ENCODE measurements at places on chromosomes 3 and 15.
A peak's percentile ranks its signal among the peaks of the same experiment; 100 is the strongest.

- no peak for DNase-seq
Observed at GRCh38 chr3:128524374-128525299, 31.6 kb upstream of the GATA2 start.

DNA sequence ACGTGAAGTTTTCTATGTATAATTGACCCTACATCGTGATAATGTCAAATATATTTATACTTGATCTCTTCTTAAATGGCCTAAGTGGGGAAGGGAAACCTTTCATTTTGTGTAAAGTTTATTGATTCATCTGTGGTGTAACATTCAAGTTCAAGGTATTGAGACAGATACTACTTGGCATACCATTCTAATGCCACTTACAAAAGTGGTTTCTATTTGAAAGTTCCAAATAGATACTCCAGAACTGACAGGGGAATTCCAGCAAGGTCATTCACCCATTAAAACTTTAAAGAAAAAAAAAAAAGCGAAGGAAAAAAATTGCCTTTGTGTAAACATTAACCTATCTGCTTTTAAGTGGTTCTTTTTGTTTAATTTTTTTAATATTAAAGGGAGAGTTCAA, 45.3 kb upstream of the MAP3K13 start:
- no peak for DNase-seq

DNA sequence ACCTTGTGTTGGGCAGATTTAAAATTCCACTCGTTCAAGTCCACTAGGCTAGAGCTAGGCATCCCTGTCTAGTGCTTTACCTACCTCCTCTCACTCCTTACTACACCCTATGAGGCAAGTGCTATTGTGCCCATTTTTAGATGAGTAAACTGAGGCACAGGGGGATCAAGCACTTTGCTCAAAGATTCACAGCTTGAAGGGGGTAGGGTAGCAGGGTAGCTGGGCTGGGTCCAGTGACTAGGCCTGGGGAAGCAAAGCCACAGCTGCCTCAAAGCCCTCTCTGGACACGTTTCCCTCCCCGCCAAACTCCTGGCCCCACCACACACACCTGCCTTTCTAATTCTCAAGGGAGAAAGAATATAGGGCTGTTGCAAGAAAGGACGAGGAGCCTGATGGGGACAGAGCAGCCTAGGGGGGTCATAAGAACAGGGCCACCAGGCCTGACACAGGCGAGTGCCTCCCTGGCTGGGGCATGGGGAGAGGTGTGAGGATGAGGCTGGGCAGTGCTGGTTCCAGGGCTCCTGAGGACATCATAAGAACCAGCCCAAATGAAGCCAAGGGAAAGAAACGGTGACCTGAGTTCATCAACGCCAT, 34.8 kb upstream of the SFMBT1 start:
- DNase-seq, result no peak

DNA sequence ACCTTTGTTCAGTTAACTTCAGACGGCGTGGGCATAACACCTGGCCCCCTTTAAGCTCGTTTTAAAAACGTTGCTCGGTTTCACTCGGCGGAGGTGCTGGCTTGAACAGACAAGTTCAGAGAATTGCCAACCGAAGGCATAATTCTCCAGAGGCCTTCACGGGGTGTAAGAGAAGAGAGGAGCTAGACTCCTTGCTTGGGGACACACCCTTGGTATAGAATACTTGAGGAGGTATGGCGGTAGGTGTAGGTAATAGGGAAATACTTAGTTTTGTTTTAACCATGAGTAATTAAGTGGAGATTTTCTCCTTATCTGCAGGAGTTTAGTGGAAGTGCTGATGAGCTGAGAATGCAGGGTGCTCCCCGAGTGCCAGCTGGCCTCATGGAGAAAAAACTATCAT, 921 bp downstream of the FBXL2 start:
- DNase-seq, result no peak

DNA sequence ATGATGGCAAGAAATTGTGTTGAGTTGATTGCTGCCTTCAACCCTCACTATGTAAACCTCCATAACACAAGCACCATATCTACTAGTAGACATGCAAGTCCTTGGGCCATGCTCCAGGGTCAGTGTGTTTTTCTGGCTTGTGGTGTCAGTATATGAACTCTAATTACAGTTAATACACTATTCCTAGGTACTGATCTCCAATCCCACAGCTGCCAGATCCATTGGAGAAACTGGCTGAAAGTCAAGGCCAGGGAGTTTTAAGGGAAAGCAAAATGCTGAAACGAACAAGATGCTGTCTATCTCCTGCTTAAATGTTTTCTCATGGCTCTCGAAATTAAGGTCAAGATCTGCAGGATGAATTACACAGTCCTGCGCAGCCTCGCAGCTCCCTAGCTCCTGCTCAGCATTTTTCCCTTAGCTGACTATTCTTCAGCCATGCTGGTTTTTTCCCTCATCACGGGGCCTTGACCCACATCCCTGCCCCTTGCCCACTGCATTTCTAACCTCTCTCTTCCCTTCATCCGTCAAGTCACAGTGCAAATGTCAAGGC, 425.0 kb upstream of the ADAMTS9 start:
- no peak for DNase-seq

DNA sequence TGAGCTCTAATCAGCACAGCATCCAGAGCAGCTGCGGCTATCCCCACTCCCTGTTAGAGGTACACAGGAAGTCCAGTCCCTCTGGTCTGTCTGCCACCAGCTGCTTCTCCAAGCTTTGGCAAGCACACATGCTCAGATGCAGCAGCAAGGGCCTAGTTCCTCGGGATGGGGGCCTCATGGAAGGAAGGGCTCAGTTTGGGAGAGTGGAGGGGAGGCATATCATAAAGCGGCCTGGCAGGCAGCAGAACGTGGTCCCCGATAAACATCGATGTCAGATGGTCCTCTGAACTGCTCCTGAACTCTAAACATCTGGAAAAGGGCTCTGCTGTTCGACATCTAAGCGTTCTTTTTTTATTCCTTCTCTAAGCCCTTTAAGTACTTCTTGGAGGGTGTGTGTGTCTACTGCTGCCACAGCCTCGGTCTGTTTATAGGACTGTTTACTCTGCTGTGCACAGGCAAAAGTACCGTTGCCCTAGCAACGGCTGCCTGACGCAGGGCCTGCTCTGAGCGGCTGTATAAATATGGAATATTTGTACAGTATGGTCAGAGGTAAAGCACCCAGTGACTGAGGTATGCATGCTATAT, 74.6 kb downstream of the PRICKLE2 start:
- DNase-seq, result no peak

- DNase-seq, result no peak
Observed at GRCh38 chr3:59341459-59341858, 291.6 kb upstream of the CFAP20DC start.

DNA sequence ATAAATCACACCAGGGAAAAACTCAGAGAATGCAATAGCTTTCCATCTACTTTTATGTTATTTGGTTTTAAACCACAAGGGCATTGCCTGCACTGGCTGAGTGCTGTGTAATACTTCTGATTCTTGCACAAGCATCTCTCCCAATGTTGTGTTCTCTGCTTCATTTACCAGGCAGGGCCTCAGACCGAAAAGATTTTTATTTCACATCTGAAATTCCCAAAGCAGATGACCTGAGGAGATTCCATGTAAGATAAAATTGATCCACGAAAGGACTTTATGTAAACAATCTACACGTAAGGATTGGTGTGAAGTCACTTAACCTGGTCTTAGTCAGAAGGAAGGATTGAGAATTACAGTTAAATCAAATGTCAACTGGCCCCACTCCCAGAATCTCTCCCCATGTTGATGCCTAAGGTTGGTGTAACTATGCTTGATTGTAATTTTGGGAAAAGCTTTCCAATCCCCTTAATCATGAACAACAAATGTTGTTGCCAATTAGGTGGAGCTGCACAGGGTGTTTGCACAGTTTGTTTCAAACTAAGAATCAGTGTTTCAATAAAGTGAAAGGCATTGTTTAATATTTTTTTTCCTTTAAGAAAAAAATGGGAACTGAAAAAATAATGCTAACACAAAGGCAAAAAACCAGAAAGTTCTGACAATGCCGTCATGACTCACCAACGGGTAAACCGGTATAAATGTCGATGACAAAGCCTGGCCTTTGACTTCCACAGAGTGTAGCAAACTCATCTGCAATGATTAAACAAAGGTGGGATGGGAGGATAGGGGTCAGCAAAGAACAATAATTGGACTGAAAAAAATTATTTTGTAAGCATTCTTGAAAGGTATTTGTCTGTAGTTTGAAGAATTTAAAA, 128.6 kb downstream of the DUT start:
- no peak for DNase-seq

DNA sequence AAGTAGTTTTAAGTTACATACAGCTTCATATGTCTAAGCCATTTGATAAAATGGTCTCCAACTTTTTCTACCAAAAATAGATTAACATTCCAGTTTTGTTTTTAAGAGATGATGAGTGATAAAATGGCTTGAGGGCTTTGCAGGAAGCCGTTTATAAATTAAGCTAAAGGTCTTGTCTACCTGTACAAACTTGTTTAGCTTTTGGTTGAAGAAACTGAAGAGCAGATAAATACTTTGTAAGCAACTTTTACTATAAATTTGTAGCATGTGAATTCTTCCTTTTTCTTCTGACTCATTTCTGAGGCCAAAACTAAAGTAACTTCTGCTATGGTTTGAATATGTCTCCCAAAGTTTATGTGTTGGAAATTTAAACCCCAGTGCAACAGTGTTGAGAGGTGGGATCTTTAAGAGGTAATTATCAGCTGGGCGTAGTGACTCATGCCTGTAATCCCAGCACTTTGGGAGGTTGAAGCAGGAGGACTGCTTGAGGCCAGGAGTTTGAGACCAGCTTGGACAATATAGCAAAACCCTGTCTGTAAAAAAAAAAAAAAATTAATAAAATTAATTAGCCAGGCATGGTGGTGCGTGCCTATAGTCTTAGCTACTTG, 8.2 kb upstream of the NEDD4 start:
- no peak for DNase-seq

- no peak for DNase-seq
Observed at GRCh38 chr15:88703533-88703932, 64.7 kb downstream of the ISG20 start.

DNA sequence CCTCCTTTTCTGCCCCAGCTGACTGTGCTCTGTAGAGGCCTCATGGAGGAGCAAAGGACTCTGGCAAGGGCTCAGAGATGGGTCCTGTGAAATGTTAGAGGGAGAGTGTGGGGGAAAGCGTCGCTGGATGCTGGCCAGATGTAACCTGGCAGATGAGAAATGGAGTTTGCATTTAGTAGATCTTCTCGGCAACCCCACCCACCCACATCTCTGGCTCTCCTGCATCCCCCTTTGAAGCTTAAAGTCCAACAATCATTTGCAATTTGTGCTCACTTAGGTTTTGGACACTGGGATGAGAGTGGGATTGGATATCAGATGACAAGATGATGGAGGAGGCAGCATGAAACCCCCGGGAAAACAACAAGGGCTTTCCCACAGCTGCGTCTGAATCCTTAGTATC, 523.6 kb upstream of the MCTP2 start:
- DNase-seq, result no peak

DNA sequence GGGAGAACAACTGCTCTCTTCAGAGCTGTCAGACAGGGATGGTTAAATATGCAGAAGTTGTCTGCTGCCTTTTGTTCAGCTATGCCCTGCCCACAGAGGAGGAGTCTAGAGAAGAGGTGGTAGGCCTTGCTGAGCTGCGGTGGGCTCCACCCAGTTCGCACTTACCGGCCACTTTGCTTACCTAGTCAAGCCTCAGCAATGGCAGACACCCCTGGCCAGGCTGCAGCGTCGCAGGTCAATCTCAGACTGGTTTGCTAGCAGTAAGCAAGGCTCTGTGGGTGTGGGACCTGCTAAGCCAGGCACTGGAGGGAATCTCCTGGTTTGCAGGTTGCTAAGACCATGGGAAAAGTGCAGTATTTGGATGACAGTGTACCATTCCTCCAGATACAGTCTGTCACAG, 12.3 kb upstream of the TMEM45A start:
- no peak for DNase-seq

- no peak for DNase-seq
Observed at GRCh38 chr3:178170698-178171535, 365.3 kb upstream of the KCNMB2 start.

DNA sequence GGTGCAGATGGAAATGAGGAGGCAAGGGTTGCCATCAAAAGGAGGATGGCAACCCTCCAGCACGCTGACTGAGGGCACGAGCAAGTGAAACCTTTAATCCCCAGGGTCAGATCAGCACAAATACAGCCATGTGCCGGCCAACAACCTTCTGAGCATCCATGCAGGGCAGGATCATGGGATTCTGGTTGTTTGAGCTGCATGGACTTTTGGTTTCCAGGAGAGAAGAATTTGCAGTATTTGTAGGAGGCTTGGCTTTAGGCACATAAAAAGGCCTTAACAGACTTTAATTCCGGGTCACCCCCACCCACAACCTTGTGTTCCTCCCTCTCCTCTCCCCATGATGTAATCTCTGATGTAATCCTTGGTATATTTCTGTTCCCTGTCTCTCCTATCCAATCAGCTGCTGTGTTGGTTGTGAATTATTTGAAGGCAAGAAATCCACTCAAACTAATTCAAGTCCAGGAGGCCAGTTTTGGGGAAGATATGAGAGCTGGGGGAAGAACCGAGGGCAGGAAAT, 254.3 kb downstream of the SHQ1 start:
- DNase-seq, result no peak

DNA sequence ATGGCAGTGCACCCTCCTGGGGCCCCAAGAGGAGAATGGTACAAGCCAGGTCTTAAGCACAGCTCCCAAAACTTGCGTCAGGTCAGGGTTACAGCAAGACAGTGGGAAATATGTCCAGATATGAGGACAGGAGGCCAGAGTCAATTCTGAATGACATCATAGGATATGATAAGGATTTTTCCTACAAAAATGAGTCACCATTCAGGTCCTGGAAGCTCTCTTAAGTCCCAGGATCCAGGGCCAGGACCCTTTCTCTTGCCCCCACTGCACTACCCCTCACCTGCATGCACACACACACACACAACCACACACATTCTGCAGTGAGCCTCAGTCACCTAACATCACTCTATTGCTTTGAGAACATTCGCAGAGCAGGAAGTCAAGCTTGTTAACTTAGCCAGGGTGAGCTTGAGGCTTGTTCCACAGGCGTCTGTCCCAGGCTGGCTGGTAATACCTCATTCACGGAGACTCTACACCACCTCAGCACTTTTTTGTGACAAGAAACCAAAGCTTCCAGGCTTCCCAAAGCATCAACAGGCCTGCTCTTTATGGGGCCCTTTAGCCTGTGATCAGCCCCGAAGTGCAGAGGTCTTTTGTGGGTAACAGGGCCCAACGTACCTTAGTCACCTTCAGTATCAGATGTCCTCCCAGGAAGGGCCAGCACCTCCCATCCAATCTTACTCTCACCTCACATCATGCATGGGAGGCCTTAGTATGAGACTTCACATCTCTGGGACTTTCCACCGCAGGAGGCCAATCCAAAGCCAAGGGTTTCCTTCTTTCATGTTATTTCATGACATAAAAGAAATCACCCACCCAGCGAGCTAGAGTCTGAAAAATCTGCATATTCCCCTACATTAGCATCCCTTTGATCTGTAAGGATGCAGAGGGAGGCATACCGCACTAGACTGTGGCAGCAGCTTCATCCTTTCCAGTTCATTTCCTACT, 74.0 kb upstream of the LIPC start:
- DNase-seq, result no peak

- peak; percentile 14 for DNase-seq
Observed at GRCh38 chr3:112984485-112984884, 6.3 kb upstream of the GTPBP8 start.

GRCh38 chr15:61205346-61205921, 23.7 kb downstream of the RORA start:
- no peak for DNase-seq

GRCh38 chr3:176611703-176612102, 585.6 kb downstream of the TBL1XR1 start:
- DNase-seq, result no peak

- no peak for DNase-seq
Observed at GRCh38 chr3:46850468-46850779, 12.8 kb downstream of the MYL3 start.

GRCh38 chr3:126982126-126982470, 817 bp upstream of the PLXNA1 start:
- peak; percentile 18 for DNase-seq
